ENCODE measurements at places on chromosomes 5 and 9. TPM values are rescaled to one million over a fixed set of nuclear protein-coding genes. Genes with fewer than 3 reads are reported as not detected.

The INPP5E gene
- 13.8 TPM for total RNA-seq

The NME5 gene
- 4.3 TPM for total RNA-seq

The GPX8 gene
- 34.6 TPM for total RNA-seq

The ORM2 gene
- not detected for total RNA-seq

DNA sequence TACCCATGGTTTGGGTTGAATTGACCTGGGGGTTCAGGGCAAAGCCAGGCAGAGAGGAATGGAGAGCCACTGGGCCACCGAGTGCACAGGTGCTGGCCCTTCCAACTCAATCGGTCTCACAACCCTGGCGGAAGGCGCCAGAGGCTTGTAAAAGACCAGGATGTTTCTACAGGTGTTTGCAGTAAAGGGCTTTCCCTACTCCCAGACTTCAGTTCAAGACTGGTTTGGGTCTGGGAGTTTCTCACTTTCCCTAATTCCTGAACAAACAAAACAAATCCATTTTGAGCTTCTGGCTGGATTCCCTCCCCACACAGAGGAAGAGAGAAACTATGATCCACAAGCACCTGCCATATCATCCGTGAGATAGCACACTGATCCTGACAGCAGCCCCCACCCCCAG, 125.2 kb upstream of the KLF4 start:
- no peak overlapping the region for H3K27ac ChIP-seq
- no peaks in the 10 kb centered on the region for H3K4me1 ChIP-seq
- peaks cover 18% of the 10 kb centered on the region for H3K27me3 ChIP-seq
- H3K36me3 ChIP-seq, result no peaks in the 10 kb centered on the region

DNA sequence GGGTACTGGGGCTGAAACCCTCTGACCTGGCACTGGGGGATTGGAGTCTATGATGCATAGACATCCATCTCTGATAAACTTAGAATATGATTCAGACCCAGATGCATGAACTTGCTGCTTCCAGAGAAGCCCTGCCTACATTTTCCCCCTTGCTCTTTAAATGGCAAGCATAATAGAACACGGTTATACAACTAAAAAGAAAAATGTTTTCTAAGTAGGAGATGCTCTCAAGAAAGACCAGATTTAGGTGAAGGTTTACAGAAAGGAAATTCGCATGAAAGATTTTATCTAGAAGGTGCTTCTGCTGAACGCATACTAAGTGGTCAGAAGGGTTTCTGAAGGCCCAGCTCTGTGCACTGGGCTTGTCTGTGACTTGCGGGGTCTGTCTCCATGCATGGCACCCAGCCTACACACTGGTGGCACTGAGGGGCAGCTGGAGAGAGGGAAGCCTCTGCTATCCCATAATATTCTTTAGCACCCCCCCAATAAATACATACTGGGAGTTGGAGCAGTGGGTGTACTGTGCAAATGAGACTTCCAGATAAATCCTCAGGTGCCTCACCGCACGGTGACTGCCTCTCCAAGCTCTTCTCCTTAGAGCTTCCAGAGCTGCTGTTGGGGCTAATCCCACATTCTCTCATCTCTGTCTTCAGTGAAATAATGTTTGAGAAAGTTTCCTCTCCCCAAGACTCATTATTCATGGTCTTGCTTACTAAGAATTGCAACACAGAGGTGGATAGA, 114.6 kb downstream of the FSTL4 start:
- peaks cover 3% of the 10 kb centered on the region for H3K27me3 ChIP-seq
- no peak overlapping the region for H3K4me3 ChIP-seq
- DNase-seq, result peak; percentile 3

DNA sequence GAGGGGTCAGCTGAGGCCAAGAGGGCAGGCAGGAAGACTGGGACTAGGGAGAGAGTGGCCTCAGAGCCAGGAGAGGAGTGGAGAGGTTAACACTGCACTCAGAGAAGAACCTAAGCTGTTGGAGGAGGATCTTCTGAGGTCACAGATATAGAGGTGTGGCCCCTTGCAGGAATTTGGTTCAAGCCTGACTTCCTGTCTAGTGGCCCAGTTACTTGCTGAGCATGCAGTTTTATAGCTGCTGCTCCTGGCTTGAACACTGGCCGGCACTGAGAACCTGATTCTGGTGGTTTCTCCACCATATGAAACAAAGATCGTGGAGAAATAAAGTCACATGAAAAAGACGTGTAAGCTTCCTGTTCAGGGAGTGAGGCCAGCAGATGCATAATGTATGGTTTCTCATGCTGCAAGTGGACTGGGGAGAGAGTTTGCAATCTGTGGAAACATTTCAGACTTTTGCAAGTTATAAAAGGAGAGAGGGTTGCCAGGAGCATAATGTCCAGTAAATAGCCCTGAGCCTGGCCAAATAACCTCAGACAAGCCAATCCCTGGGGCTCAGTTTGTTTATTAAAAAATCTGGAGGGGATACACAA, 82.6 kb downstream of the GALNT10 start:
- peak overlapping the region; percentile 55 for H3K4me3 ChIP-seq
- H3K4me1 ChIP-seq, result peaks cover 40% of the 10 kb centered on the region
- H3K36me3 ChIP-seq, result no peaks in the 10 kb centered on the region
- H3K27me3 ChIP-seq, result no peaks in the 10 kb centered on the region

DNA sequence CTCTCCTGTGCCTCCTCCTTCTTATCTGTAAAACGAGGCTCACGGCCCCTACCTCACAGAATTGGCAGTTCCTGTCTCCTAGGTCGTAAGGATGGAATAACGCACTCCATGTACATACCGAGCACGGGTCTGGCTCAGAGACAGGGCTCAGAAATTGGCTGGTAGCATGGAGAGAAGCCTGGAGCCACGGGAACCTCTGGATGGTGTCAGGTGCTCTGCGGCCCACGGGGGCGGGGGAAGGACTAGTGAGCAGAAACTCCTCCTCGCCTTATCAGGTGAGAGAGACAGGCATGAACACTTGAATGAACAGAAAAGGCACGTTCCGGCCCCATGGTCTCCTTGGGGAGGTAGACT, 15.4 kb upstream of the C5orf47 start:
- no peaks in the 10 kb centered on the region for H3K36me3 ChIP-seq
- peak overlapping the region; percentile 54 for H3K27ac ChIP-seq
- peaks cover 40% of the 10 kb centered on the region for H3K4me1 ChIP-seq
- peaks cover 7% of the 10 kb centered on the region for H3K27me3 ChIP-seq

GRCh38 chr5:104111632-104112031, 549.0 kb upstream of the NUDT12 start:
- DNase-seq, result no peak
- no peaks in the 10 kb centered on the region for H3K4me1 ChIP-seq
- no peaks in the 10 kb centered on the region for H3K36me3 ChIP-seq
- no peaks in the 10 kb centered on the region for H3K27me3 ChIP-seq
- H3K4me3 ChIP-seq, result no peak overlapping the region

GRCh38 chr5:153835891-153836515, 202.7 kb downstream of the FAM114A2 start:
- no peak overlapping the region for H3K27ac ChIP-seq
- H3K36me3 ChIP-seq, result no peaks in the 10 kb centered on the region
- no peak overlapping the region for H3K4me3 ChIP-seq

DNA sequence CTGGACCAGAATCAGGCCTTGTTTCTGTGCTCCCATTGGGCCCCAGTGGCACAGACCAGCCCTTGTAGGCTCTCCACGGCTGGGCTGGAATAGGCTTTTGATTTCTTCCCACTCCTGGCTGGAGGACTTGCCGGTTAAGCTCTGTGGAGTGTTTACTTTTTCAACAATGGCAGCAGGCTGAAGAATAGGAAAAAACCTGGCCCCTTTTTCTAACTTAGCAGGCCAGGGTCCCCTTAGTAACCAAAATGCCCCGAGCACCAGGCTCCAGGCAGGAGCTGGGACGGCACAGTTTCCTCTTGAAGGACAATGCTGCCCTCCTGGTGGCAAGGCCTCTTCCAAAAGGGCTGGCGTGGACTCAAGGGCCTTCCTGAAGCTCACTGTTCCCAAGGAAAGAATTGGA, 230.3 kb downstream of the CRB2 start:
- no peaks in the 10 kb centered on the region for H3K27me3 ChIP-seq
- no peak overlapping the region for H3K4me3 ChIP-seq
- peak overlapping the region; percentile 18 for H3K27ac ChIP-seq
- DNase-seq, result no peak
- H3K36me3 ChIP-seq, result peaks cover 9% of the 10 kb centered on the region

DNA sequence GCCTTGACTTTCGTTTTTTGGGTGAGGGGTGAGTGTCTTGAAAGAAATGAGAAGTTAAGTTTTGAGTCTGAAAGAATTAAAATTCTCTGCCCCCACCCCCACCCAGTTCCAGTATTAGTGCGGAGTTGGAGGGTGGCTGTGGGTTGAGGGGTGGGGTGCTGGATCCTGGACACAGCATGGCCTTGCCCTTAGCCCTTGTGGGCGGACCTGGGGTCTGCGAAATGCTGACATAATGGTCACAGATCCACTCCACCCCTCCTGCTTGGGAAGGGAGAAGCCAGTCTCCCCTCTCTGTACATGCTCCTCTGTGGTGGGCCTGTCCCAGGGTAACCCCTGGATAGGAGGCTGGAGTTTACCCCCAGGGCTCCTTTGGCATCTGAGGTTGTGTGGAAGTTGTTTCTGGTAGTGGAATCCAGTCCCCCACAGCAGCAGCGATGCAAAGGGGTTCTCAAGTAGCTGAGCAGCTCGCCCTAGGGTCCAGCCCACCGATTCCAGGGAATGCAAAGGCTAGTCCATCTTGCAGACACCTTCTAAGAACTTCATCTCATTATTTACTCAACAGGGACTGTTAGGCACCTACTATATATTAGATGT, 42.8 kb upstream of the TCF7 start:
- H3K4me1 ChIP-seq, result peaks cover 17% of the 10 kb centered on the region
- peak overlapping the region; percentile 80 for H3K4me3 ChIP-seq
- DNase-seq, result no peak
- H3K27me3 ChIP-seq, result peaks cover 6% of the 10 kb centered on the region

DNA sequence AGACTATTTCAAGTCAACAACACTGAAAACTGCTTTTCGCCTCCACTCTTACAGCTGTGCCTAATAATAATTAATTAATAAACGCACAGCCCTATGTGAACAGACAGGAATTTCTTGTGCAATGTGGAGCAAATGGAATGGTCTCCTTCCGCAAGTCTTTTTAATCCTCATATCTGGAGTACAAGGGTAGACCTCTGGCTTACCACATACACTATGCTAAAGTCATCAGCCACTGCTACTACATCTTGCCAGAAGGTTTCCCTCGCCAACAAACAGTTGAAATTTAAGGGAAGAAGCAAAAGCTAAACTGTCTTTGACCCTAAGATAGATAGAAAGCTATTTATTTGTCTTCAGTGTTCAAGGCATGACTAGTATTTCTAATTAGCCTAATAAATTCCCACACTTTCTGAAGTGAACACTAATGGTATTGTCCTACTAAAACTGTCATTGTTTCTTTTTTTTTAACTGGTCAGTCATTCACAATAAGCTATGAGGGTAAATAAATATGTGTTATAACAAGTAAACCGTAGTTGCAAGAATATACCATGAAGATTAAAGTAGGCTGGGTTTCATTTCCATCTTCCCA, 63.9 kb downstream of the GOLPH3 start:
- H3K4me3 ChIP-seq, result no peak overlapping the region
- H3K27ac ChIP-seq, result no peak overlapping the region
- H3K4me1 ChIP-seq, result no peaks in the 10 kb centered on the region

DNA sequence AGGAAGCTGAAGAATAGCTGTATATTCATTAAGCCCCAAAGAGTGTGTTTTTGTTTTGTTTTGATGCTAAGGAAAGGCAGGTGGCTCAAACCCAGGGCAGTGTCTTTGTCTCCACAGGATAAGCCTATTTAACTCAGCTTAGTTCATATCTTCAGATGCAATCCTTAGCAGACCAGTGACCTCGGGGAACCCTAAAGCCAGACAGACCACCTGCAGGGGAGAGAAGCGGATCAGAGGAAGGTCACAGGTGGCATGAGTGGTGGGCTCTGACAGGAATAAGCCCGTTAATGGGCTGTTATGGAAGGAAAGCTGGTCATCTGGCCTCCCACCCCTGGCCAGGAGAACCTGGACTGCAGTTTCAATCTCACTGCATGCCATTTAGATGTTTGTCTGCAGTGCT, 30.8 kb downstream of the TAS2R1 start:
- no peak overlapping the region for H3K27ac ChIP-seq
- peaks cover 20% of the 10 kb centered on the region for H3K27me3 ChIP-seq
- no peak overlapping the region for H3K4me3 ChIP-seq
- no peaks in the 10 kb centered on the region for H3K36me3 ChIP-seq
